Forelimb muscle (tissue), 1 donor: ENCODE measurements at places on chromosomes 2 and 18. TPM values are rescaled to one million over a fixed set of nuclear protein-coding genes. Genes with fewer than 3 reads are reported as not detected.

DNA sequence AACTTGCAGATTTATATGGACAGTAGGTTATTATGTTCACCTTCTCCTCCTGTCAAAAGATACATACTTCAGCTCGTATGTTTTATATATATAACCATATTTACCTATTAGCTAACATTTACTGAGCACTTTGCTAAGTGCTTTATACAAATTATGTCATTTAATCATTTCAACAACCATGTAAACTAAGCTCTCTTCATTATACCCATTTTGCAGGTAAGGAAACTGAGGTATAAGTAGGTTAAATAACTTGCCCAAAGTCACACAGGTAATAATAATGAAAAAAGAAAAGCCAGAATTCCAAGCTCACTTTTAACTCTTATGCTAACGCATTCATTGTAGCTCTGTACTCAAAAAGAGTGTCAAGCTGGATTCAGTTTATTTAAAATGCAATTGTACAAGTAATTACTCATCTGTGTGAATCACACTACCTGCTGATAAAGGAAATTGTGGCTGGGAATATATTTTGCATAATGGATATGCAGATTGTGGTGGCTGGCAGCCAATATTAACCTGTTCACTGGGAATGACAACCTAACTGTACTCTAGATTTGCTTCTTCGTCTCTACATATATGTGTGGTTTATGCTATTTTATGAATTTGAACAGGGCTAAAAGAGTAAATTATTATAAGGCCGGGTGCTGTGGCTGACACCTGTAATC is 20.6 kb downstream of the SLC16A14 start:
- no peak for DNase-seq

- DNase-seq = peak; percentile 4
These were observed 1866.9 kb upstream of the PIK3C3 start for GRCh38 chr18:40088130-40088529.

DNA sequence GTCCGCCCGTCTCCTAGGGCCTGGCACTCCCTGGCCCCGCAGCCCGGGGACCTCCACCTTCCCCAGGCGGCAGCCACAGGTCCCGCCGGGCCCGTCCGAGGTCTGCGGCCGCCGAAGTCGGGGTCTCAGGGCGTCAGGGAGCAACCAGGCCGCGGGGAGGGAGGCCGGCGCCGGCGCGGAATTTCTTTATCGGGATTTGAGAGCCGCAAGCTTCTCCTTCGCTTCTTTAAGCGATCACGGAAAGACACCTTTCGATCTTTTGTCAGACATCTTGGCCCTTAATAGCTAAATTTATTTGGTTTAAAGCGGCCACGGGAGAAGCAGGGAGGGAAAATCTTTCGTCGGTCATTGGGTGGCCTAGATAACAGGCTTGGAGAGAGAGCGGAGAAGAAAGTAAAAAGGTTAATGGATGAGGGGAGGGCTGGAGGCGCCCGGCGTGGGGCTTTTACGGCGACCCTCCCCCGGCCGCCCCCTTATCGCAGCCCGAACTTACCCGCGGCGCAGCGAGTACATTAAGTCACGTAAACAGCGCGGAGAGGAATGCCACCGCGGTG is 4.3 kb upstream of the GATA6 start:
- no peak for DNase-seq

DNA sequence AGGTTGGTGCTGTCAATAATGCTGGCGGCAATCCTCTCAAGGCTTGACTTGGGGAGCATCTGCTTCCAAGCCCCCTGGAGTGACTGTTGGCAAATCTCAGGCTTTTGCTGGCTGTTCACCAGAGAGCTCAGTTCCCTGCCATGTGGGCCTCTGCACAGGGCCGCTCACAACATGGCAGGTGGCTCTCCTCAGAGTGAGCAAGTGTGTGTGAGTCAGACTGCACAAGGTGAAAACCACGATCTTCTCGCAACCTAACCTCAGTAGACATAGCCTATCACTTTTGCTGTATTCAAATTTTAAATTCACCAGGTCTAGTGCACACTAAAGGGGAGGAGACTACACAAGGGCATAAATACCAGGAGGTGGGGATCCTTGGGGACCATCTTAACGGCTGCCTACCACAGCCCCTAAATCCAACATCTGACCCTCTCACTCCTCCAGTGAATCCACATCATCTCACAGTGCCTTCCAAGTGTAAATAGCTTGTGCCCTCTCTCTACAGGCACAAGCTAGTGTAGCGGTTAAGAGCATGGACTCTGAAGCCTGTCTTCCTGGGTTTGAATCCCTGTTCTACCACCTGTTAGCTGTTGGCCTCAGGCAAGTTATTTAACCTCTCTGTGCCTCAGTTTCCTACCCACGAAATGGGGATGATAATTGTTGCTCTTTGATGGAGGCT is 187.7 kb upstream of the CXCR4 start:
- no peak for DNase-seq

- no peak for DNase-seq
These were observed 22.5 kb downstream of the HJURP start for GRCh38 chr2:233831861-233832260.

- no peak for DNase-seq
These were observed 92.8 kb upstream of the MSH2 start for GRCh38 chr2:47309952-47310800.

GRCh38 chr2:170155723-170156253 is 22.2 kb upstream of the MYO3B start:
- DNase-seq = no peak

DNA sequence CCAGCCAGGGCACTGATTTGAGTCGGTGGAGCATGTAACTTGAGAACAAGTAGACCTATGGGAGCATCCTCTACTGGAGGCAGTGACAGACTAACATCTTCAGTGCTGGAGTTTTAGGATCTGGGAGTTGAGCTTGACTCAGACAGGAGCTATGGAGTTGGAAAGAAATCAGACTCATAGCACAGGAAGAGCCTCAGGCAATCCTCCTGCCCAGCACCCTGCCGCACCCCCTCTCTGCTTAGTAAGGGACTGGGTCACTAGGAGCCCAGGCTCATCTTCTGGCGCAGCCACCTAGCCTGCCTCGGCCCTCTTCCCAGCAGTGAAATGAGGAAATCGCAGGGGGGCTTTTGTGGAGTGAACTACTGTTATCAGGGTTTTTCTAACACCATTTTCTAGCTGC is 3.6 kb downstream of the ARID5A start:
- DNase-seq = no peak

- DNase-seq = no peak
These were observed 51.1 kb downstream of the COLEC12 start for GRCh38 chr18:449374-449773.

DNA sequence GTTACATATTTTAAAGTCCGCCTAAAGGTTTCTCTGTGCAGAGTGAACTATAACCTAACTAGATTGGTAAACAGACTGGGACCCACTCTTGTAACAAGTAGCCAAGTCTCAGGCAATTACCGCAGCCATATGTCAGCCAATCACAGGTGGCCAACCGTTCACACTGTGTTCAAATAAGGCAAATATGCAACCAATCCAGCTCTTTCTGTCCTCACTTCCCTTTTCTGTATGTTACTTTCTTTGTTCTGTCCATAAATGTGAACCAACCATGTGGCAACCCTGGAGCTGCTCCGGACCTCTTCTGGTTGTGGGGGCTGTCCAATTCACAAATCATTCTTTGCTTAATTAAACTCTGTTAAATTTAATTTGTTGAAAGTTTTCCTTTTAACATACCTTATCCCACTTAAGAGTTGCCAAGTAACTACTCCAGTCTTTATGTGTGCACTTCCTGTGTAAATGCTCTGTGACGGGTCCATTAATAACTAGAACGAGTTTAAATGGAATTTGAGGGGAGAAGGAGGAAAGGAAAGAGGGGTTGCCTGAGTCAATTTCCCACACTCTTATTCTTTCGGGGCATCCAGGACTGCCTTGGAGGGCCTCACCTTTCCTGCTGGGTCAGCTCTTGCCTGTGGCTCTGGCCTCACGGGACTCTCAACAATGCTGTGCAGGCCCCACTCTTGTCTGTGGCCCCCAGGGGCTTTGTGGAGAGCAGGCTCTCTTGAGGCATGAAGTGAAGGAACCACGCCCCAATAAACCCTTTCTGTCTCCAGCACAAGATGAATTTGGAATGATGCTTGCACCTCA is 6.6 kb upstream of the RPL37A start:
- no peak for DNase-seq

- no peak for DNase-seq
These were observed 297.1 kb upstream of the RBMS1 start for GRCh38 chr2:160790738-160791137.

DNA sequence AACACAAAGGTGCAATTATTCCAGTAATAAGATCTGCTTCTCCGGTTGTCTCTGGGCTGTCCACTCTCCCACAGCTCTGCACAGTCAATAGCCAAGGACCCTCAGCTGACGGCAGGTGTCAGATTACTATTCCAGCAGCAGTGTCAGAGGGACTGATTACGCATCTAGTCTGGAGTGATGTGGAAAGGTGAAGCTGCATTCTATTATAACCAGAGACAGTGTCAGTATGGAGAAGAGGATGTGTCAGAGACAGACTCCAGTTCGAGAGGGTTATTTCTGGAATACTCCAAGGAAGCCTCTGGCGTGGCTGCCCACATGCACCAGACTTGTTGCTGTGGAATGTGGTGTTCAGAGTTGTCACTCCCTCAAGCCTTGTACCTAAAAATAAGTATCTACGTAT is 163.6 kb upstream of the TMEM200C start:
- DNase-seq = no peak

GRCh38 chr2:175439416-175439815 is 257.9 kb upstream of the ATP5MC3 start:
- no peak for DNase-seq

GRCh38 chr2:116250376-116250775 is 1564.1 kb upstream of the DDX18 start:
- DNase-seq = no peak

DNA sequence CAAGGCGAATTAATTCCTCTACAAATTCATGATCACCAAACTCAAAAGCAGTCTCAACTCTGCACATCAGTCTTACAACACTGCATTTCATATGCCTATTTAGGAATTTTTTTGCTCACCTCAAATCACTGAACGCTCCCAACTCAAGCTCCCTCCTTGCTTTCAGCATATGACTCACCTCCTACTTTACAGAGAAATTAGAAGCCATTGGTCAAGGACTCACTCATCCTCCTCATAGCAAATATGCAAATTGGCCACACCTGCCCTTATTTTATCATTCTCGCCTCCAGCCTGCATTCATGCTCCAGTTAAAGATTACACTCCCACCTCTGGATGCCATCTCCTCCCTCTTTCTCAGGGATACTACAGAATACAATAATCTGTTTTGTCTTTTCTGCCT is 148.8 kb downstream of the MBD2 start:
- no peak for DNase-seq

GRCh38 chr18:73461780-73462059 is 593.9 kb upstream of the NETO1 start:
- DNase-seq = no peak

GRCh38 chr18:37764541-37765288 is 199.1 kb upstream of the CELF4 start:
- DNase-seq = no peak

GRCh38 chr2:240429872-240430491 is 5.5 kb upstream of the GPC1 start:
- DNase-seq = no peak

GRCh38 chr2:143452817-143453451 is 323.7 kb downstream of the ARHGAP15 start:
- DNase-seq = no peak

DNA sequence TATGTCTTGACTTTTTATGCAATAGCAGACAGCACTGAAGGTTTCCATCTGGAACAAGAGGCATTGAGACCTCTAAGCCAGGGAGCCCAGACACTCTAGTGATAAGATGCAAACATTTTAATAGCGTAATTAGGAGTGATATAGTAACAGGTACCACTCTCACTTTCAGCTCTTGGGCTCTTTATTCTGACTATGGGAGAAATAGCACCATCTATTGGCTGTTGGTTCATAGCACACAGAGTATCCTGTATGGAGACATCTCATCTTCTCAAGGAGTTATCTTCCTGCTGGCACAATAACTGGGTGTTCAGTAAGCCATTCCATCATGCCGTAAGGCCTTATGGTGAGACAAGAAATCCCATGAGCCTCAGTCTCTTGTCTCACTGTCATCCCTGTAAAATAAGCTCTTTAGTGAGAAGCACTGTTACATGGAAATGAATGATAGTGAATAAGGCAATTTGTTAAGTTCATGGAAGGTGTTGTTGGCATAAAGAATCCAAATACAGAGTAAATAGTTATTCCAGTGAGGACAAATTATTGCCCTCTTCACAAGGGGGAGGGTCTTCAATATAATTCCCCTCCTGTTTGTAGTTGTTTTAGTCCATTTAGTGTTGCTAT is 48.3 kb downstream of the THUMPD2 start:
- DNase-seq = no peak

DNA sequence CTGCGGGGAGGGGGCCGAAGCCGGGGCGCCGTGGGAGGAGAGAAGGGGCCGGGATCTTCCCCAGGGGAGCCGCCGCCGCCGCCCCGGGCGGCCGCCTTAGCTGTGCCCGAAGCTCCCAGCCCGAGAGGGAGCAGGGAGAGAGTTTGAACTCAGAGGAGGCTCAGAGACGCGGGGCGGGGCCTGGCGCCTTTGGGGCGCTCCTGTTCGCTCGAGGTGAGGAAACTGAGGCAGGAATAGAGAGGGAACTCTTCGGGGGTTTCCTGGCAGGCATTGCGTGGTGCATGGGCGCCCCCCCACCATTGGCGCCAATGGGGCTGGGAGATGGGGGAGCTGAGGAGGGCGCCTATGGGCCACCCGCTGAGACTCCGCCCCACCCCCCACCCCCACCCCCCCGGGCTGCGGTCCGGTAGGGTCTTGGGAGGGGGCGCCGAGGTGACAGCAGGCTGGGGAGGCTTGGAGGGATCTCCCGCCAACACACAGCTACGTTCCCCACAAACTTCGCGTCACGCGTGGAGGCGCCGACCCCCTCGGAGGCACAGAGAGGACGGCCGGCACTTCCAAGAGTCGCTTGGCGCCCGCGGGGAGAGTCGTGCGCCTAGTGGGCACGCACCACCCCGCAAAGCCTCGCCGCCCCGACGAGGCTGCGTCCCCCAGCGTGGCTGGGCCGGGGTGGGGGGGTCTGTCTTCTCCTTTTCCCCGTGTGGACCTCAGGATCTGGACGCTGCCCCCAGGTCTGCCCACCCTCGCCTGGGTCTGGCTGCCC is 680 bp downstream of the CTDSP1 start:
- no peak for DNase-seq

GRCh38 chr2:23905155-23905554 is 21.8 kb downstream of the ATAD2B start:
- no peak for DNase-seq

GRCh38 chr2:174120346-174120745 is 128.0 kb downstream of the OLA1 start:
- no peak for DNase-seq

SYT4 gene
- polyA plus RNA-seq = not detected

SLC8A1 gene
- polyA plus RNA-seq = 6.5 TPM

CAPN10 gene
- polyA plus RNA-seq = 15.4 TPM

IL1RL1 gene
- 0.35 TPM for polyA plus RNA-seq

PLEK gene
- 4.1 TPM for polyA plus RNA-seq

VAMP5 gene
- 43.5 TPM for polyA plus RNA-seq

PLCD4 gene
- 63.0 TPM for polyA plus RNA-seq

CHRND gene
- polyA plus RNA-seq = 180 TPM

KCNJ13 gene
- 0.33 TPM for polyA plus RNA-seq

VWC2L gene
- polyA plus RNA-seq = not detected

CIB4 gene
- not detected for polyA plus RNA-seq

DPP4 gene
- 8.5 TPM for polyA plus RNA-seq
